ENCODE measurements at places on chromosomes 2 and 18.

DNA sequence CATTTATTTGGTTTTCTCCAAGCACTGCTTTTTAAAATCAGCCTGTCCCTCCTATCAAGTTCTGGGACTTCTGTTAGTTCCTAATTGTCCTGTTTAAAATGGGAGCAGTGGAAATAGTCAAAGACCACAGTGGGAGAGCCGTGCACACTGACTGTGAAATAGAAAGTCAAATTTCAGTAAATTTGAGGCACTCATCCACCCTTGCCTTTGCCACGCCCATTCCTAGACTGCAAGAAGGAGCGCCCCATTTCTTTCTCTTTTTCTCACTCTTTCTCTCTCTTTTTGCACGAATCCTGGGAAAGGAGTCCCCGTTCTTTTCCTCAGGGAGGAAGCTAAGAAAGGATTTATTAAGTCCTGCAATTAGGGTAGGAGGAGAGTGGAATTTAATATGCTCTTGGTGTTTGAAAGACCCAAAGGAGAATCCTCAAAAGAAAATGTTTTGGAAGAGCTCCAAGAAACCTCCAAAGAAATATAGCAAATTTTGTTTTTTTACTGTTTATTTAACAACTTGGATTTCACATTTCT, 7.5 kb downstream of the COL6A3 start:
- DNase-seq: no peak

DNA sequence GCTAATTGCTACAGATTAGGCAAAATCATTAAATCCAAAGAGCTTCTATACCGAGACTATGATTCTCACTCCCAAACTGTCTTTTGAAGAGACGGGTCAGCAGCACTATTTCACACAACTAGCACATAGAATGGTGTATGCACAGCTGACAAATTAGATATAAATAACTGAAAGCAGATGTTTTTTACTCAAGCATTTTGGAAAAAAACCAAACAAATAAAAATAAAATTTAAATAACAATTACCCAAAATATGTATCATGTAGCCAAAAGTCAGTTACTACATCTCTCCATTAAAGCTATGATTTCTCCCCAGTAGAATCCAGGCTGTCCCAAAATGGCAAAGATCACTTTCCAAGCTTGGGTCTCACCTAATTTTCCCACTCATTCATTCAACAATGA, 107.9 kb downstream of the TMEM163 start:
- DNase-seq: no peak

GRCh38 chr2:232928551-232929302, 58.7 kb downstream of the SNORC start:
- no peak for DNase-seq

- DNase-seq: no peak
Measured at GRCh38 chr18:71047882-71048281, 759.0 kb downstream of the SOCS6 start.
